Right lobe of liver (tissue), 6 donors: ENCODE measurements at places on chromosomes 11 and 22. TPM values are rescaled to one million over a fixed set of nuclear protein-coding genes. Genes with fewer than 3 reads are reported as not detected.

- DNase-seq: no peak
Measured at GRCh38 chr11:92269021-92269420, 44.4 kb downstream of the FAT3 start.

The P4HA3 gene
- total RNA-seq: 2.1 TPM

The PRCP gene
- total RNA-seq: 84.9 TPM

GRCh38 chr11:125168918-125169456 is 4.4 kb downstream of the PKNOX2 start:
- DNase-seq: no peak

DNA sequence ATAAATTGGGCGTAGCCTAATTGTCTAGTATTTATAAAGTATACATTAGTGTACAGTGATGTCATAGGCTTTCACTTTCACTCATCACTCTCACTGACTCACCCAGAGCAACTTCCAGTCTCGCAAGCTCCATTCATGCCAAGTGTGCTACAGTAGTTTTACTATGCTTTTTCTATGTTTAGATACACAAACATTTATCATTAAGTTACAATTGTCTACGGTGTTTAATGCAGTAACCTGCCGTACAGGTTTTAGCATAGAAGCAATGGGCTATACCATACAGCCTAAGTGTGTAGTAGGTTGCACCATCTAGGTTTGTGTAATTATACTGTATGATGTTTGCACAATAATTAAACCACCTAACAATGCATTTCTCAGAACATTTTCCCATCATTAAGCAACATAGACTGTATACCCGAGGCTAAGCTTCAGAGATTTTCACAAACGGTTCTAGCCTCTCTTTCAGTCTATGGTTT is 17.5 kb downstream of the OR9G1 start:
- DNase-seq: no peak

The CDC42BPG gene
- total RNA-seq: 0.98 TPM

The GRIK4 gene
- total RNA-seq: 0.07 TPM

The SCO2 gene
- 3.5 TPM for total RNA-seq

GRCh38 chr11:34680206-34680605 is 59.3 kb downstream of the EHF start:
- DNase-seq: no peak

- no peak for DNase-seq
Measured at GRCh38 chr11:13851691-13852090, 110.8 kb upstream of the SPON1 start.

DNA sequence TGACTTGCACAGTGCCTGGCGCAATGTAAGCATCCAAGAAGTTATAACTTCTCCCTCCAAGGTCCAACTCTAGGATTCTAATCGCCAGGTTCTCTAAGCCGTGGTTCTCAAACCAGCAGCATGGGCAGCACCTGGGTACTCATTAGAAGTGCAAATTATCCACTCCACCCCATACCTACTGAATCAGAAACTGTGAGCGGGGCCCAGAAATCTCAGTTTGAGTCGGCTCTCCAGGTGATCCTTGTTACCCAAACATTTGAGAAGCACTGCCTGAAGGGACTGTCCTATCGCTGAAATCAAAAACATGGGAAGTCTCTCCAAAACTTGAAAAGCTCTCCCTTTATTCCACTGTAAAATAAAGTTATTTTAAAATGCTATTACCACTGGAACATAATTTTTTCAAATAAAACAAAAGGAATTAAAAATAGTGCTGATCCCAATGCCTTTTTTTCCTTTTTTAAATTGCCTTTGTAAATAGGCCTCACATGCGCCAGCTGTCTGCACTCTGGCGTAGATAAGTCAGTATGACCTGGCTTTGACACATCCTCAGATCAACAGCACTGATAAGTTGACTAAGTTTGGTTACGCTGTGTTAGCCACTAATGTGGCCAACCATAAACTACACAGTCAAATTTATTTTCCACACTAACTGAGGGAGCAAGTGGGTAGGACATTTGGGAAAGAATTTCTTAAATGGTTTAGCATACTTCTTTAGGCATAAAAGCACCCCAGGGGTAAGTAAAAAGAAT is 8.4 kb upstream of the CTR9 start:
- DNase-seq: no peak
